ENCODE measurements at places on chromosomes 4 and X.

DNA sequence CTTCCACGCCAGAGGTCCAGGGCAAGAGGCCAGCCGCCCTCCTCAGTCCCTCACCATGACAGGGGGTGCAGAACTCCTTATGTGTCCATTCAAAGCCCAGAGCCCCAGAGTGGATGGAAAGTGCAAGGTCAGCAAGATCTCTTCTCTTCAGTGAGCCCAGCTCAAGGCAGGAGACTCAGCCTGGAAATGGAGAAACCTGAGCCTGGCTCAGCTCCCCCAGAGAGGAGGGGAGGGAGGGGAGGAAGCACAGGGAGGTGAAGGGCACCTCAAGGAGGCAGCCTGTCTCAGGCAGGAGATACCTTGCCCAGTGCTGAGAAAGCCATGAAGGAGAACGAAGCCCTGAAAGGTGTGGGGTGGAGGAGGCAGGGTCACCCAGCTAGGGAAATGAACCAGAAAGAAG lies 121.8 kb upstream of the PJA1 start:
- DNase-seq: no peak

- no peak for DNase-seq
These were observed 20.8 kb downstream of the GUCY1A1 start for GRCh38 chr4:155687380-155687982.

GRCh38 chr4:173091362-173091761 lies 77.2 kb upstream of the GALNT7 start:
- DNase-seq: no peak

DNA sequence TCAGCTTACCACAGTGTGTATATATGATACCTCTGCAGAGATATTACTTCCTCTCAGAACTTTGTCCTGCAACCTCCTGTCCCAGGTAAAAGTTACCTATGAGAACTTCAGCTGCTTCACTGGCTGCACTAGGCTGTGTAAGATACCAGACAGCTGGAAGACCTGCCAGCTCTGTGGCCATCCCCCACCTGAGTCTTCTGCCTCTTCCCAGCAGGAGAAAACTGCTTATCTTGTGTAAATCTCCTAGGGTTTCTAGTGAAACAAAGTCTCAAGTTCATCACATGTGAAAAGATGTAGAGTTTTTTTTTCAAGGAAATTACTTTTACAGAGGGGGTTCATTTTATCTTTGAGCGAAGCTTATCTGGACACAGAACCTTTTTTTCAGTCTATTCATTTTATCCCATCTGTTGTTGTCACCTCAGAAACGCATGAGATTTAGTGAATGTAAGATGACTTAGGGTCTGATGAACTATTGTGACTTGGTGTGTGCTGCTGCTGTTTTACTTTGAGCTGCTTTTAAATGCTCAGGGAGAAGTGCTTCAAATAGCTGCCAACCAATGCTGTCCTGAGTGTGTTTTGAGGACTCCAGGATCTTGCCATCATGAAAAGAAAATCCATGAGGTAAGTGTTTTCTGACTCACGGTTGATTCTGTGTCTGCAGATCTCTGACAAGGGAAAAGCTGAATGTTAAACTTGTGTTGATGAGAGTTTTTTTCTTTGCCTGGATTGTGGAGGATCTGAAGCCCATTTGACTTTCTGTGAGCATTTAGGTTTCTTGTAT lies 187.8 kb downstream of the FRAS1 start:
- DNase-seq: no peak

- no peak for DNase-seq
These were observed 8.8 kb upstream of the LRRC66 start for GRCh38 chr4:52028970-52029369.

DNA sequence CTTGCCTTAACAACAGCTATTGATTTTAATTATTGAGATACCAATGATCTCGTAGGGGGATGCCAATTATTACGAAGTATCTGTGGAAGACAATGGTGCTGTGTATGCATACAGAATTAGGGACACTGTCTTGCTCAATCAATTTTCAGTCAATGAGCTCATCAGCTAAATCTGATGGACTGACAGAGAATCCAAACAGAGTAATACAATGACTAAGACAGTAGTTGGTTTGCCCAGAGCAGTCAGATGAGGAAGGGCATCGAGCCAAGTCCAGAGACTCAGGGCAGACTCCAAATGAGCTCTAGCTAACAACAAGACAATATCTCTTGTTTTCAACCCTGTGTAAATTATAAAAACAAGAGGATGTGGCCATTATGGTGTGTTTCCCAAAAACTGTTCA lies 14.7 kb upstream of the GSX2 start:
- DNase-seq: peak; percentile 84

- no peak for DNase-seq
These were observed 14.2 kb downstream of the FSTL5 start for GRCh38 chr4:162149644-162150043.

- no peak for DNase-seq
These were observed 8.8 kb downstream of the XPNPEP2 start for GRCh38 chrX:129747533-129747932.

- no peak for DNase-seq
These were observed 22.9 kb upstream of the CLGN start for GRCh38 chr4:140450352-140450751.

GRCh38 chr4:159021597-159022385 lies 81.1 kb upstream of the RAPGEF2 start:
- no peak for DNase-seq

DNA sequence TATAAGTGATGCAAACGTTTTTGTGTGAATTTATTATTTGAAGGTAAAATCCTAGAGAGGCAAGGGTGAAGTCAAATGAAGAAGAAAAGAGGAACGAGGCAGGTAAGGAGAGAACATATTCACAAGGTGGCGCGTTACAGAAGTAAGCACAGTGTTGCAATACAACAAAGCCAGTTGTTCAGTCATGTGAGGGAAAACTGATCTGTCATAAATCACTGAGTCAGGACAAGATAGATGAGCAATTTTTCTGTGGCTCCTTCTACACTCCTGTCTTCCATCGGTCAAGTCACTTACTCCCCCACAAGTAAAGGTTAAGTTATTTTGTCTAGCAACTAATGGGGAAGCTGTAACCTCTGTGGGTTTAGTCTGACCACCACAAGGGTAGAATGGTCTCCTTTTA lies 203.0 kb upstream of the GK2 start:
- DNase-seq: no peak

GRCh38 chrX:12901486-12901885 lies 4.9 kb upstream of the TLR8 start:
- DNase-seq: peak; percentile 40

DNA sequence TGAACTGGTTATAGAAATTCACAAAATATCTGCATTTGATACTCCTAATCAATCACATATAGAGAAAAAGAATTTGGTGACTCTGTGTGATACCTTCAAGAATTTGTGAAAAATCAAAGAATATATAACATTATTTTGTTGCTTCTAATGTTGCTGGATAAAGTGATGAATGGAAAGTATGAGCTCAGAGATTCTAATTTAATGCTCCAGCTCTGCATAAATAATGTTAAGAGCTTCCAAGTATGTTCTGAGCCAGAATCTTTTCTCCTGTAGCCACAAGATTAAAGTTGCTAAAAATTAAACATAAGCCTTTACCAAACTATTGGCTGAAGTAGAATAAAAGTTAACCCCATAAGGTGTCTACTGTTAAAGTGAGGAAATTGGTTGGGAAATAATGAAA lies 294.7 kb upstream of the CT83 start:
- no peak for DNase-seq

DNA sequence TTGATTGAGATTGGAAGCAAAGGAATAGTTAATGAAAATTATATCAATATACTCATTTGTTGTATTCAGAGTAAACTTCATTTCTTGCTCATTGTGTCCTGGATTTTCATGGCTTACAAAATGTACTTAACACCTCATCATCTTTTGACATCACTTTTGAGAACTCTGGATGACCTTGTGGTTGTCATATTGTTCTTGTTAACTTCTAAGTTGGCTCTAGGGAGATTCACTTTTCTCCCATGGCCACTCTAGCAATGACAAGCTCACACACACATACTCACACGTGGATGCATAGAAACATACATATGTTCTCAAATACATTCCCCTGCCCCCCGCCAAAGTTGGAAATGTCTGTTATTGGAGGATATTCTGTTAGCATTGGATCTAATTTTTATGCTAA lies 15.3 kb downstream of the PHEX start:
- no peak for DNase-seq

DNA sequence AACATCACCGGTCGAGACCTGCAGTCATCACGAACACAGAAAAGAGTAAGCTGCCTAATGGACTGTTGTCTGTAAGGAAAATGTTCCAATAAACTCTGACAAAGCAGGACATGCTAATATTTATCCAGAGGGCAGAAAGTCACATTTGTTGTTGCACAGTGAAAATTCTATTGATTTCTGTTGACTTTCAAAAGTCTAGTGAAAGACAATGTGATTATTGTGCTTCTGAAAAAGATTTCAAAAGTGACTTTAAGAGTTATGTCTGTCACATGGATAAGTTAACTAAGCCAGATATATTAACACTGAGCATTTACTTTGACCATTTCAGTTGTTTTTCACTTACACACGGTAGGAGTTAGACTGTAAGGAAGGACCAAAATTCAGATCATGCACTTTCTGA lies 9.3 kb upstream of the RFC1 start:
- no peak for DNase-seq

- DNase-seq: no peak
These were observed 8.0 kb downstream of the RADX start for GRCh38 chrX:106619797-106620196.

DNA sequence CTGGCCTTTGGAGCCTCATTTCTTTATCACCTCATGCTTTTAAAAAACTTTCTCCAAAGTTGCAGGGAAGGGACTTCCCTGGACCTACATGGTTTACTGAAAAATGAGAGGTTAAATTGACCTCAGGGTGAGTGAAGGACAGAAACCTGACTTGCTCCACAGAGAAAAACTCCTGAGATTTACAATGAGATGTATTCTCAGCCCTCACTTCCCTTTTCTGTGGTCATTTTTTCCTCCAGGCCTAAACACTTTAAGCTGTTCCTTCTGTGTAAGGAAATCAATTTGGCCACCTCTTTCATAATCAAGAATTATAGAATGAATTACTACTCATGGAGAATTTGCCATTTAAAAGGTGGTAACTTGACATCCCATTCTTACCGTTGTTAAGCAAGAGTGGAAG lies 77.9 kb downstream of the HPGD start:
- DNase-seq: no peak

GRCh38 chrX:19086102-19086772 lies 36.0 kb downstream of the ADGRG2 start:
- no peak for DNase-seq

GRCh38 chr4:52852711-52853110 lies 9.4 kb upstream of the RASL11B start:
- DNase-seq: no peak

GRCh38 chr4:143407474-143407873 lies 70.8 kb downstream of the GAB1 start:
- DNase-seq: no peak

- DNase-seq: peak; percentile 20
These were observed 11.7 kb upstream of the GAGE10 start for GRCh38 chrX:49291615-49292337.

GRCh38 chr4:126404549-126404948 lies 1089.8 kb downstream of the FAT4 start:
- DNase-seq: no peak

DNA sequence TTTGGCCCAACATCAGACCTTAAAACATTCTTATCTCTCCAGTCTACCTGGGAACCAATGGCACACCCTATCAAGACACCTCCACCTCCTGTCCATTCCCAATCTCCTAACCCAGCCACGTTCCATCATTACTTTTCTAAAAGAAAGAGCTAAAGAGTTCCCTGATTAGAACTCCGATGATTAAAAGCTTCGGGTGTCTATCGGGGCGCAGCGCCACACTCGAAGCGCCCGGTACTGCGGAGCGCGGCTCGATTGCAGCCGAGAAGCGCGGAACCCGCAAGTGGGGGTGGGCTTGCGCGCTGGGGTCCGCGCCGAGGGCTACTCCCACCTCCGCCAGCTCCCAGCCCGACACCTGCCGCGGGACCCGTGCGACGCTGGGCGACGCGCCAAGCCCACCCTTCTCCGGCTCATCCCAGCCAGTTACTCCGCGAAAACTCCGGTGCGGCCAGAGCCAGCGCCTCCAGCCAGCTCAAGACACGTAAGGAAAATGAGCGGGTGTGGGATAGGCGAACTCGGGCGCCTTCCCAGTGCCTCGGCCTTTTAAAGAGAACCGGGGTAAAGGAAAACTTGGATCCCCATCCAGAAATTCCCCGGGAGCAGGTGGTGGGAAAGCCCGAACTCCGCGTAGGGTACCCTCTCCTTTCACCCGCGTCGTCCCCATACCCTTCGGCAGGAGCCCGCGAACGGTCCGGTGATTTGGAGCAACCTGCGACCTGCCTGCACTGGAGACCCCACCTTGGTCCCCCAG lies 593 bp downstream of the NPY1R start:
- DNase-seq: no peak

DNA sequence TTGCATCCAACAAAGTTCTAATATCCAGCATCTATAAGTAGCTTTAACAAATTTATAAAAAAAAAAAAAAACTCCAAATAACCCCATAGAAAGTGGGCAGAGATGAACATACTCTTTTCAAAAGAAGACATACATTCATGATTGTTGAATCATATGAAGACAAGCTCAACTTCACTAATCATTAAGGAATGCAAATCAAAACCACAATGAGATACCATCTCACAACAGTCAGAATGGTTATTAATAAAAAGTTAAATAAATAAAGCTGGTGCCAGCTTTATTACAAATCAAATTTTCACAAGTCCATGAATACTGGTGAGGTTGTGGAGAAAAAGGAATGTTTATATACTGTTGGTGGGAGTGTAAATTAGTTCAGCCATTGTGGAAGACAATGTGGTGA lies 592.0 kb downstream of the IQCM start:
- no peak for DNase-seq

DNA sequence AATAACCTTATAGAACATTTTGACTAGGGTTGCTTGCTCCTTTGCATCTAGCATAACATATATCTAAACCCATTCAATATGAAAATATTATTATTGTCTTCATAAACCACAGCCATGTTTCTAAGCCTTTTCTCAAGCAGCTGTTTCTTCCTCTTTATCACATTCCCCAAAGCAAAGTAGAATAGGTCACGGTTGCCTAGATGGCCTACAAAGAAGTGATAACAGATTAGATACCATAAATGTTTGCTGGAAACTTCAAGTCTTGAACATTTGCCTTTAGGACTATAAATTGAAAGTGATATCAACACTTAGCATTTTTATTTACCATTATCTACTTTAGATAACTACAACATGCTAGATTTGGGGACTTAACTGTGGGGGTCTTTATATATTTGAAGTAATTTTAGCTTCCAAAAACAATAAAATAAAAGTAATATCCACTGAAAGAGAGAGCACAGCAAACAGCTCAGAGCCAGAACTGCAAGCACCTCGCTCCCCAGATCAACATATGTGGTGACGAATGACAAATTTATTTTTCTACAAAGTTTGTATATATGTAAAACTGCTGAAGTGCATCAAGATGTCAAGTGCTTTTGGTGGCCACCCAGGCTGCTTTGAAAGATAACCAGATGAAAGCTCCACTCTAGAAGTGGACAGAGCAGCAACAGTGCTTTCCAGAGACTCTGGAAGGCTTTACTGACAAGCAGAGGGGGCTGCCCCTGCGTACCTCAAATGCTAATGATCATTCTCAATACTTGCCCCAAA lies 8.0 kb downstream of the HHIP start:
- DNase-seq: no peak

All from NCI-H146 (cell line).